Lower leg skin (tissue), 4 donors: ENCODE measurements at places on chromosomes 6 and 20. TPM values are rescaled to one million over a fixed set of nuclear protein-coding genes. Genes with fewer than 3 reads are reported as not detected.
A peak's percentile ranks its signal among the peaks of the same experiment; 100 is the strongest.

The PBOV1 gene
- not detected for total RNA-seq

DNA sequence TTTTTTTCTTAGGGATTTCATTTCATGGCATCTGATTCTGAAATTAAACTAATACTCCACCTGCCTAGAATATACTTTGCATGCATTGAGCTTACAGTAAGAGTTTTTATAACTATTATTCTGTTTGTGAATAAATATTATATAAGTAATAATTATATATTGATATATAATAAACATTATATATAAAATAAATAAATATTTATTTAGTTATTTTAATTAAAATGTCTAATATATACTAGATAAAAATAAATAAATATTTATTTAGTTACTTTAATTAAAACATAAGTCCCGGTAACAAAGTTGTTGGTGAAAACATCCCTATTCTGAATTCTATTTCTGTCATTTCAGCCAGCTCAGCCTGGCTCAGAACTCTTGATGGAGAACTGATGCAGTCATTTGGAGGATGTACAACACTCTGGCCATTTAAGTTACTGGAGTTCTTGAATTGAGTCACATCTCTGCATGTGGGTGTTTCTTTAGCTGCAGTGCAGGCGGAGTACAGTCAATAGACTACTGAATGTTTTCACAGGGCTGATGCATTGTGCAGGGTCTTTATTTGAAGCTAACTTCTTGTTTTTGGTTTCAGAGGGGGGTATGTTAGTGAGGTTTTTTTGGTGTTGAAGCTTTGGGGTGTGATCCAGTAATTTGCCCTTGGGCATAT, 508.9 kb upstream of the ADGRB3 start:
- DNase-seq = no peak

DNA sequence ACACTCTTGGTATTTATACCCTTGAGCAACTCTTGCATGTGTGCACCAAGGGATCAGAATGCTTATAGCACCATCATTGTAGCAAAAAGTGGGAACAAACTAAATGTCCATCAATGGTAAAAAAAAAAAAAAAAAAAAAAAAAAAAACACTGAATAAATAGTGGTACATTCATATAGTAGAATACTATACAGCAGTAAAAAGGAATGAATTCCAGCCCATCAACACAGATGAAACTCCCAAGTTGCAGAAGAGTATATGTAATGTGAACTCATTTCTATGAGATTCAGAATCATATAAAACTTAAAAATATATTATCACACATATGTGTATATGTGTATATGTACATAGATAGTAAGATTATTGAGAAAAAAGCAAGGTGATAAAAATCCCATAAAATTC, 291.6 kb downstream of the CLIC5 start:
- no peak for DNase-seq

The CASS4 gene
- 0.61 TPM for total RNA-seq

- no peak for DNase-seq
Observed at GRCh38 chr6:142121342-142121741, 11.4 kb upstream of the GJE1 start.

DNA sequence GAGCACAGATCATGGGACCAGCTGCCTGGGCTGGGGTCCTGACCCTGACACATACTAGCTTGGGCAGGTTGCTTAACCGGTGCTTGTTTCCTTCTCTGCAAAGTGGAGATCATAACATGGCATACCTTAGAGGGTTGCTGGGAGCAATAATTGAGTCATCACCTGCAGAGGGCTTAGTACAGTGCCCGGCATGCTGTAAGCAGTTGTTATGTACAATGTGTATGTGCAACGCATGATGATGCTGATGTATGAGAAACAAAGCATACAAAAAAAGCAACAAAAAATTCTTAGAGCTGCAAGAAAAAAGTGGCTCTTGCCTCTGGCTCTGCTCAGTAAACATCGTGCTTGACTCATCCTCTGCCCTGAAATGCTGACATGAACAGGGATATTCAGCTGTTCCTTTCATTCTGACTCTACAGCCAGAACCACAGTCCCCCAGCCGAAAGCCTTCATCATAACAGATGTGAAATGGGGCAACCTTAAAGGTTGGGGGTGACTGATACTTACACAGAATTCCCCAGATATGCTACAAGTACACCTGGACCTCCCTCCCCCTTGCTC, 91.7 kb downstream of the CLIC5 start:
- no peak for DNase-seq

DNA sequence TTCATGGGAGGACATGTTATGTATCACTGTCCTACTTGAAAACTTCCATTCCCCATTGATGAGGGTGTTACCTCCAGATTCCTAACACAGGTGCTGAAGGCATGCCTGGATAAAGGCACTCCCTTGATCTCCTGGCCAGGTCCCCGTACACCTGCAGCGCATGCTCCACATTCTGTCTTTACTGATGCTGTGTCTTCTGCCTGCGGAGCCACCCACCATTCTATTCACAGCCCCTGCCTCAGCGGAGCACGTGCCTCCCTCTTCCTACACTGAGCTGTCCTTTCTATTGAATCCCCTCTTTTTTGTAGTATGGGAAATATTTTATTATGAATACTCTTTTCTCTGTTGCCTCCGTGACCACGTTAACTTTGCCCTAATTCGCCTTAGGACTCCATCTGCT, 25.0 kb downstream of the PTPN1 start:
- DNase-seq = no peak

GRCh38 chr6:50655848-50656453, 57.4 kb upstream of the TFAP2D start:
- DNase-seq = no peak

DNA sequence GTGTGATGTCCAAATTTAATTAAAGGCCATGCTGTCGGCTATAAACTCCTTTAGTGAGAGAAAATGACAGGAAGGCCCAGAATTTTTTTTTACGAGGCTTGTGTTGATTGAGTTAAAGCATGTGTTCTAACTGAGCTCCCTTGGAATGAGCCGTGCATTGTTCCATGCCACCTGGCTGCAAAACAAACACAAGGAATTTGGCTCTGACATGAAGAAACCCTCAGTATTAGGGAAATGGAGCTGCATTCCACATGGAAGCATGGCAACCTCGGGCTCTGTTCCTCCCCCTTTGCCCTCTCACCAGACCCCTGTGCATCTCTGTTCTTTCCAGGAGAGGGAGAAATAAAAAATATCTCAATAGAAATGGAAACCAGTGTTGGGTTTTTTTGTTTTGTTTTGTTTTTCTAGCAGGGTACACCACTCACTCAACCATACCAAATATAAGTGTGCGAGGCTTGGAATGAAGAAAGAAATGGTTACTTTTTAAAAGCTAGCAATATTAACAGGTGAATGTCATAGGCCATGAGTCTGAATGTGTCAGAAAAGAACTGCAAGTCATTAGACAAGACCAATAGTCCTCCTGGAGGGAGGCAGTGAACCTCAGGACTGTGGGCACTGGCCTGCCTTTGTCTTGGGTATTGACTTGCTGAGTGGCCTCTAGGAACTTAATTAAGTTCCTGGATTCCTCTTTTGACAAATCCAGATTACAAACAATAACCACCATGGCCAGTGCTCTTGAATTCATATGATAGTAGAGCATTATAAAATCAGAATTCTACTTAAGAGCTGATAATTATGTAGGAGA, 935.1 kb downstream of the KIF16B start:
- DNase-seq = no peak

The RRAGD gene
- total RNA-seq = 13.3 TPM

The ARMH2 gene
- not detected for total RNA-seq

- DNase-seq = peak; percentile 20
Observed at GRCh38 chr6:151276112-151276740, 36.5 kb downstream of the AKAP12 start.

The NOX3 gene
- not detected for total RNA-seq
